ENCODE measurements at places on chromosomes 6 and 20.

DNA sequence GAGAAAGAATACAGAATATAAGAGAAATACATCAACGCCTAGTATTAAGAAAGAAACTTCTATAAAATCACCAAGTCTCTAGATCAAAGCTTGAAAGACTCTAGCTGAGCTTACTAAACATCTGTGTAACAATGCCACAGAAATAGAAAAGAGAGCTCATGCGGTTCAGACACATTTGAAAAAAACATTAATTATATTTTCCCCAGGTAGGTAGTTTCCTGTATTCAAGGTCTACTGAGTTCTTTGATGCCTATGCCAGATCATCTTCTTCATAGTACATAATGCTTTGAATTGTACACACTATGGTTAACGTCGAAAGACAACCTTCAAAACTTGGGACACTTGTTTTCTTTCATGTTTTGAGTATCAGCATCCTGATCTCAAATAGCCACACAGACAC lies 11.3 kb downstream of the MOXD1 start:
- DNase-seq = no peak

DNA sequence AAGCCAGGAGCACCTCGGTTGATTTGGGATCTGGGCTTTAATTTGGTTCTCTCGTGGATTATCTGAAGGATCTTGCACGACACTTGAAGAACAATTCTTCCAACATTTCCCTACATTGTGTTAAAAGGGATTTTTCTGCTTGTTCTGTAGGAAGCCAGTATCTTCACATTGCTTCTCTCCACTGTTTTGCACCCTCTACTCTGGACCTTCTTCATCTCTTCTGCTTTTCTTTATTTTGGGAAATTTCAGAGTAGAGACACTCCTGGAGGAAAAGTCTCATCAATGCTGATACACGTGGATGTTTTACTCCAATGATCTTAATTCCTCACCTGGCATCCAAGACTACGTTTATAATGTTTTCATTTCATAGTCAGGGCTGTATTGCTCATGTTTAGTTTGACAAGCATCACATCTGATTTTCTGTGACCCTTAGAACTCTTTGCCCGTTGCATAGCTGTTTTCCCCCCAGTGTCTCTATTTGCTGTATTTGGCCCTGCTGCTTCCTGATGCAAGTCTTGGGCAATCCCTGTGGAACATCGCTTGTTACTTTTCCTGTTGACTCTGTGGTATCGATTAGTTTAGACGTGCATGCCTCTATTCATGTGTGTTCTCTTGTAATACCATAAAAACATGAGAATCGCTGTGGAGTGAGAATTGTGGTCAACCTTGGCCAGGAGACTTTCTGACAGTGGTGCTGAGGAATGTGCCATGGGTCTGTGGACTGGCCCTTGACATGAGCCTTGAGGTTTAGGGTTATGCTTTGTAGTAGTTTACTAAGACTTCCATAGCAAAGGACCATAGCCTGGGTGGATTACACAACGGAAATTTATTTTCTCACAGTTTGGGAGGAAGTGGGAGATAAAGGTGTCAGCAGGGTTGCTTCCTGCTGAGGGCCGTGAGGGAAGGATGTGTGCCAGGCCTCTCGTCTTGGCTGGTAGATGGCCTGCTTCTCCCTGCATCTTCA lies 12.5 kb downstream of the PLCB1 start:
- DNase-seq = no peak

GRCh38 chr6:137013738-137014602 lies 30.8 kb downstream of the IL20RA start:
- no peak for DNase-seq

- DNase-seq = no peak
Observed at GRCh38 chr6:149929422-149929821, 6.5 kb upstream of the RAET1G start.

- no peak for DNase-seq
Observed at GRCh38 chr6:34792605-34793500, 970 bp downstream of the BLTP3A start.

DNA sequence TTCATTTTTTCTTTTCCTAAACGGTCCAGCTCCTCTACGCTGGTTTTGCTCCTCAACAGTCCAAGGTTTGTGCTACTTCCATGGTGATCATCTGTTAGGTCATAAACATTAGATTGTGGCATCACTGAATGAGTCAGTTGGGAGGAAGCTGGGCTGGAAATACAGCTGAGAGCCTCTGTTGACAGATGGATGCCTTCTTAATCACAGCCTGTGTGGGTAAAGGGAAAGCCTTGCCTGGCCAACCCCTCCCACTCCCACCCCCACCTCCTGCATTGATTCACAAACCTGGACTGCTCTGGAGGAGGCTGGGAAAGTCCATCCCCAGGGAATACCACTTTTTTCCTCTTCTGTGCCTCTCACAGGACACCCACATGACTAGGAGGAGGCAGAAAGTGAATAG lies 180.6 kb upstream of the CCN2 start:
- no peak for DNase-seq

DNA sequence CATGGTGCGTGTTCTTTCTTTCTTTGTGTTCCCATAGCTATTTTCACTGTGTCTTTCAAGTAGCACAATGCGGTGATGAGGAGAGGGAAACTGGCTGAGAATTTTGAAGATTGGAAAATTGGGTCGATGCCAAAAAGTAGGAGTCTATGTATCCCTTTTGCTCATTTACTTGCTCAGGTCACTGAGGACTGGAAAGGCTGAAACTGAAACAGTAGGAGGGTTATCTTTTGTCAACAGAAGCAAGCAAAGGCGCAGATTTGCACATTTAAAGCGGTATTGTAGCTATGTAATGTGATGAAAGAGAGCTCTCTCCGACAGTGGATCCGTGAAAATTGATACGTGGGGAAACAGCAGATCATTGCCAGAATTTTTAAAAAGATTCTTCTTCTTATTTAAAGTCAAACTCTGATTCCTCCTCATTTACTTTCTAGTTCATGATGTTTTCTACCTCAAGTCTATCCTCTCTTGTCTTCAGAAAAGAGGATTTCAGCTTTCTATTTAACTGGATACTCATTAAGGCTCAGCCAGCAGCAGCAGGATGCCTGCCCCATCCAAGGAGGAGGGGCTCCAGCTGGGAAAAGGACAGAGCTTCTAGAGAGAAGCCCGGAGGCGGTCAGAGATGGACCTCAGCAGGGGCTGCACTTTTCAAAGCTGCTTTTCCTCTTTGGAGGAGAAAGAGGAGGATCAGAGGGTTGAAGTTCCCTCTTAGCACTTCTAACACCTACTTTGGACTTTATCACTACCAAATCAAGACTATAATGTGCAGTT lies 15.9 kb upstream of the FYN start:
- DNase-seq = no peak

- DNase-seq = no peak
Observed at GRCh38 chr6:52531396-52531795, 45.5 kb downstream of the TRAM2 start.

All from T-helper 2 cell (primary cell).